ENCODE measurements at places on chromosomes 11 and 22.

DNA sequence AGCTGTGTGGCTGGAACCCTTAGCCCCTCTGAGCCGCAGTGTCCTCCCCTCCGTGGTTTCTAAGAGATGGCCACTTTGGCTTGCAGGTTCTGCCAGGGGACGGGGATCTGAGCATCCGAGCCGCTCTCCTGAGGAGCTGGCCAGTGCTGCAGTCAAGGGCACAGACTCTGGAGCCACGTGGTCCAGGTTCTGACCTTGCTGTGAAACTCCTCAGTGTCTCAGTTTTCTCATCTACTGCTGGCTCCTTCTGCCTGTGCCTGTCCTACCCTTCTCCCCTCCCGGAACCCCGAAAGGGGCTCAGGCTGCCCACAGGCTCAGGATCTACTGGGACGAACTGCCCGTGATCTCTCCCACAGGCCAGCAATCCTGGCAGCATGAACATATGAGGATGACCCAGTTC is 65.4 kb upstream of the TTLL12 start:
- DNase-seq, result no peak

GRCh38 chr11:14549891-14550290 is 29.7 kb upstream of the PSMA1 start:
- DNase-seq, result no peak

DNA sequence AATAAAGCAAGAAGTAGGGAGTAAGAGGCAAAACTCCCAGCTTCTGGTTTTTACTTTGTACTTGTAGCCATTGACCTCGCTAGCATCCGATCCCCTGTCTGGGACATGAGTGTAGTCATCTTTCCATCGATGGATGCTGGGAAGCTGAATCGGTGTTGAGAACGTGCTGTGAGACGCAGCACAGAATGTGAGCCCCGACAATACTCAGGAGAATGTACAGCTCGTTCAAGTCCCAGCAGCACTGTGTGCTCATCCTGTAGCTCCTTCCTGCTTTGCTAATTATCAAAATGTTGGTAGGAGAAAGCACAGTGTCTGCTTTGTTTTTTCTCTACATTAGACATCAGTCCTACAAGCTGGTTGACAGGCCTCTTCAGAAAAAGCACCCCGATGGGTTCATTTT is 56.6 kb downstream of the JAM3 start:
- DNase-seq, result no peak

- DNase-seq, result peak; percentile 49
These were observed 33.0 kb upstream of the SOX10 start for GRCh38 chr22:38017272-38017920.
